ENCODE measurements at places on chromosomes 11 and 22. TPM values are rescaled to one million over a fixed set of nuclear protein-coding genes. Genes with fewer than 3 reads are reported as not detected.

The EED gene
- total RNA-seq, result 33.9 TPM

The ASCL3 gene
- total RNA-seq, result not detected

The CAVIN3 gene
- 182 TPM for total RNA-seq

The OR4C15 gene
- not detected for total RNA-seq

The PTPRCAP gene
- 0.49 TPM for total RNA-seq

The OLFML1 gene
- total RNA-seq, result 0.06 TPM

The SEPTIN5 gene
- 5.0 TPM for total RNA-seq

The MPEG1 gene
- 0.06 TPM for total RNA-seq

The ENTHD1 gene
- not detected for total RNA-seq

The PAX6 gene
- 0.13 TPM for total RNA-seq

The SRRD gene
- 9.1 TPM for total RNA-seq
